Left ventricle myocardium inferior (tissue), 1 donor: ENCODE measurements at places on chromosomes 4 and X.

DNA sequence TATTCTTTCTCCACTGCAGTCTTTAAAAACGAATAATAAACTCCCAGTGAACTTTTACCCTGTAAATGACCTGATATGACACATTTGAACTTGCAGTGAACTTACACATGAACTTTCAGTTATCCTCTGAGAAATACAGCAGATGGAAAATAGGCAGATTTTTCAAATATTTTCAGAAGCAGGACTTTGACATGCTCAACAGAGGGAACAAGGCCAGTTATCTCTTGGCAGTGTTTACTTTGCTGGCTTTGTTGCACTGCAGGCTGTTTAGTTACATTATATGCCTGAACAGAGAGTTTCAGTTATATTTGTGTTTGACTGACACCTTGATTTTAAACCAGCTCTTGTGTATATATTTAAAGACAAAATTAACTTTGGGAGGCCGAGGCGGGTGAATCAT is 47.6 kb upstream of the FGG start:
- DNase-seq = no peak

DNA sequence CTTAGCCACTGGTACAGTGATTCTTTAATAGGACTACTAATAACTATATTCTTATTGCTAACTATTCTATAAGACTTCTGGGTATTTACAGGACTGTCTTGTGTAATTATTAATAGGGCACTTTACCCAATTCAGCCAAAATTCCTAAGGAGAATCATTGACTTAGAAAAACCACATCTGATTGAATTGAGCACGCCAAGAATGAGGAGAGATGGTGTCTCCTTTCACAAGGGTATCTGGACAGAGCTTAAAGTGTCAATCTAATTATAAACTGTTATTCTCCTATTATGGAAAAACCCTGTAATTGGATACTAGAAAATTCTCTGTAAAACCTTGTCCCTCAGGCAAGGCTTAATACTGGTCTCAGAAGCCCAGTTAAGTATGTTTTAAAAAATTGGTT is 111.1 kb upstream of the TLL1 start:
- no peak for DNase-seq

DNA sequence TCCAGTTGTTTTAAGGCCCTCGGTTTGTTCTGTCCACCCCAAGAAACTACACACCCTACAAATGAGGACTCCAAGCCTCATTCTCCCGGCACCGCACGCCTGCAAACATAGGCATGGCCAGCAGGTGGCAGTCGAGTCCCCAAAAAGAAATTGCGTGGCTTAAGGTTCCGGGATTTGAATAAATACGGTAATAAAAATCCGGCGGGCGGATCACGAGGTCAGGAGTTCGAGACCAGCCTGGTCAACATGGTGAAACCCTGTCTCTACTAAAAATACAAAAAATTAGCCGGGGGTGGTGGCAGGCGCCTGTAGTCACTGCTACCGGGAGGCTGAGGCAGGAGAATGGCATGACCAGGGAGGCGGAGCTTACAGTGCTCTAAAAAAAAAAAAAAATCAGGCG is 21.8 kb upstream of the CSF2RA start:
- DNase-seq = peak; percentile 74

GRCh38 chrX:3638280-3638873 is 75.1 kb downstream of the PRKX start:
- no peak for DNase-seq

- no peak for DNase-seq
Observed at GRCh38 chrX:136307471-136307870, 6.7 kb downstream of the ADGRG4 start.

DNA sequence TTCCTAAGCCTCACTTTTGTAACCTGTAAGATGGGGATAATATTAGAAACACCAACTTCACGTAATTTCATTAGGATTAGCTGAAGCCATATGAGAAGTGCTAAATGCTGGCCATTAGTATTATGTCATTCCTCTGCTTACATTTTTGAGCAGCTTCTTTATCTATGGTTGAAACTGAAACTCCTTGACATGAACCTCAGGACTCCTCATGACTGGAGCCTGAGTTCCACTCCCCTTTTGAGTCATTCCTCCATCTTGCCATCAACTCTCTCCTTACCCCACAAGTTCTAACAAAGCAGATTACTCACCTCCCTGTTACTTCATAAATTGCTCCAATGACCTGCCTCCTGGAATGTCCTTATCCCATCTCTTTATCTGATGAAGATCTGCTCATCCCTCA is 123.2 kb upstream of the KCNIP4 start:
- DNase-seq = no peak

GRCh38 chr4:133148690-133149363 is at the start of gene PCDH10:
Gene PCDH10 (plus strand): TSS chr4:133149294. CDS start chr4:133150141, 847 bp downstream.
- DNase-seq = peak; percentile 84

GRCh38 chrX:29965634-29966033 is 249.7 kb upstream of the MAGEB2 start:
- DNase-seq = no peak

GRCh38 chr4:87391576-87392054 is 627 bp upstream of the HSD17B11 start:
- no peak for DNase-seq

- DNase-seq = no peak
Observed at GRCh38 chrX:64230123-64230970, at the start of gene ASB12. Gene ASB12 (minus strand): TSS chrX:64230607. CDS start chrX:64225650, 4,957 bp downstream.

- no peak for DNase-seq
Observed at GRCh38 chr4:67608027-67608426, 49.5 kb downstream of the STAP1 start.

DNA sequence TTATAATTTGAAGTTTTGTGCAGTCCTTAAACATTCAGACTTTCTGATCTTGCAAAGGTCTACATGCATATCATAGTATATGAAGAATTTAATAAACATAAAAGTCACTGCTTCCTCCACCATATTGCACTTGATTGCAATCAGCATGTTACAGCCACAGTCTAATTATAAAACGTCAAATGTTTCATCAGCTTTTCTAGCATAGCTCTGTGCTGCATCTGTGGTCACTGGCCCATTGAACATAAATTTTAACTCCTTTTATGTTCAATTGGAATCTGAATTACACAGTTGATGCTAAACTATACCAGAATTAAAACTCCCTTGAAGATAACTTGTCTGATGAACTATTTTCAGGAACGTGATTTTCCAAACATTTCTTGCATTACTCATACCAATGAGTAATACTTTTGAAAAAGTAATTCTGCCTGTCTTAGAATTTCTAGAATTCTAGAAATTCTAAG is 329.1 kb downstream of the GALNTL6 start:
- DNase-seq = no peak

DNA sequence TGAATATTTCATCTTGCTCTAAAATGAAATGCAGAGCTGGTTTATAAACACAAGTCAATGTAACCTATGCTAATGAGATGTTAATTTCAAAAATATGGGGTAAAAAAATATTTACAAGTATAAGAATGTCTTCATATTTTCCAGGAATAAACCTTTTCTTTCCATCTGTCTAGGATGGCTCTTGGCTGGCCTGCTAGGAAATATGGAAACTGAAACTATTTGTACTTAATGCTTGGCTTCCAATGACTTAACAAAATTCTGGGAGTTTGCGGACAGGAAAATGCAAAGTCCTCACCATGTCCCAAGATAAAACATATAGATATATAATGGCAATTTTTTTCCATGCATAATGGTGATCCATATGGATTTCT is 168.1 kb downstream of the SCFD2 start:
- no peak for DNase-seq

GRCh38 chrX:7711167-7711566 is 131.8 kb upstream of the VCX start:
- DNase-seq = no peak

- DNase-seq = no peak
Observed at GRCh38 chrX:48046846-48047245, 24.6 kb downstream of the ZNF630 start.

DNA sequence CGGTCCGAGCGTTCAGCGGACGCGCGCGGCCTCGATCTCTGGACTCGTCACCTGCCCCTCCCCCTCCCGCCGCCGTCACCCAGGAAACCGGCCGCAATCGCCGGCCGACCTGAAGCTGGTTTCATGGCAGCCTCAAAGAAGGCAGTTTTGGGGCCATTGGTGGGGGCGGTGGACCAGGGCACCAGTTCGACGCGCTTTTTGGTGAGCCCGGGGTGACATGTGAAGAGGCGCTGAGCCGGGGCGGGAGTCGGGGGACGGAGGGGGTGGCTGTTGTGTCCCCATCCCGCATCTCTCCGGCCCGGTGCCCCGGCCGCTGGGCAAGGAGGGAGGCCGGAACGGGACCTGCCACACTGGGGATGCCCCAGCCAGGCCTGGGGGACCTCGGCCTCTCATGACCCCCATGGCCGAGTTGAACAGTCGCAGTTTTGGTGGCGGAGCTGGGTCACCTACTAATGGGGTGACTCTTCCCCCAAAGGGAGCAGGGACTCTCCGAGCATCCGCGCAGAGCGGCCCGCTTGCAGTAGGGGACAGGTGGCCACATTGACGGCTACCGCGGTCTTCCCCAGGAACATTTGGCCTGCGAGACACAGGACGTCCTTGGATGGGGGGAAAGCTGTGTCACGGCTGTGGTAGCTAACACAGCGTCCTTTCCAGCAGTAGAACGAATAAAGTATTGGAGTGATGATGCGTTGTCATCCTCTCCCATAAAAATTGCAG is at the start of gene GK:
Gene GK (plus strand): TSS at position 9 of the 717 bp plus-strand sequence. CDS start 115 bp downstream, at position 124.
- DNase-seq = peak; percentile 15

- DNase-seq = no peak
Observed at GRCh38 chrX:42109428-42109827, 186.1 kb upstream of the CASK start.

GRCh38 chrX:55342533-55343501 is 78.1 kb upstream of the PAGE3 start:
- DNase-seq = no peak

- no peak for DNase-seq
Observed at GRCh38 chr4:141826260-141826659, 189.9 kb downstream of the IL15 start.

DNA sequence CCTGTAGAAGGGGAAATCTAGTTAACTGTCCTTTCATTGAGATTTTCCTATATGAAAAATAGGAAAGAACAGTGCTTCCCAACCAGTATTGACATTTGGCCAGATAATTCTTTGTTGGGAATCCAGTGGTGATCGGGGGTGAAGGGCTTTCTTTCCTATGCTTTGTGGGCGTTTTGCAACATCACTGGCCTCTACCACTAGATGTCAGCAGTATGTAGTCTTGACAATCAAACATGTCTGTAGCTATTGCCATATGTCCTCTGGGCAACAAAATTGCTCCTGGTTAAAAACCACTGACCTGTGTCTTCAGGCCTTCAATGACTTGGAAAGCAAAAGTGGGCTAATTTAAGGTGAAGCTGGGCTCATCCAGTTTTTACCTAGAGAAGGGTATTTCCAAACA is 658.5 kb downstream of the DACH2 start:
- no peak for DNase-seq

DNA sequence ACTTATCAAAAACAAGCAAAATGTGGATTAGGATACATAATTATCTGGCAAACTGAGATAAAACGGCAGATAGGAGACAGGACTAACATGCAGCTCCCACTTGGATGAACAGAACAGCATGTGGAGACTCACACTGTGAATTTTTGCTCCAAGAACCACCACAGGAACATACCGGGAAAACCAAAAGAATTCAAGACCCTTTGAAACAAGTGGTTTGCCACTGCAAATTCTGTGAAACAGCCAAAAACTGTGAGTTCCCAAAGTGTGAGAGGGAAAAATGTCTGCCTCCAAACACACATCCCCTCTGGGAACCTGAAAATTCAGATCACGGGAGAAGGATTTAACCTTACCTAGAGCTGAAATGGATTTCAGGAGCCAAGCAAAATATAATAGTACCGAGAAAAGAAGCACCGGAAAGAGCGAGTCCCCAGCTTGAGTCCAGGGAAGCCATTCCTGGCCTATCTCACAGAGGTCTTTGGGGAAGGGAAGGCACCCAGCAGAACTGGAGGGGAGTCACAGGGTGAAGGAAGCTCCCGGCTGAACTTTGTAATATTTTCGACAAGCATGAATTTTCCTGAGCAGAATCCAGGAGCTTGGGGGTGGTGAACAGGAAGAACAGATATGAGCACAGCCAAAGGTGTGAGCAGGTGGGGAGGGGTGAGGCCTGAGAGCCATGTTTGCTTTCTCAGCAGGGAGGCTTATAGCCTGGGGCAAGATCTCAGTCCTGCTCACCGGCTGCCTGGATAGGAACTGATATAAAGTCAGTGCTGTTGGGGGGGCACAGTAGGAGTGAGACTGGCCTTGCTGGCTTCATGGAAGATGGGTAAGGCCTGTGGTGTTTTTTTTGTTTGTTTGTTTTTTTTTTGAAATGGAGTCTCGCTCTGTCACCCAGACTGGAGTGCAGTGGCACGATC is 23.9 kb downstream of the MANBA start:
- DNase-seq = no peak

DNA sequence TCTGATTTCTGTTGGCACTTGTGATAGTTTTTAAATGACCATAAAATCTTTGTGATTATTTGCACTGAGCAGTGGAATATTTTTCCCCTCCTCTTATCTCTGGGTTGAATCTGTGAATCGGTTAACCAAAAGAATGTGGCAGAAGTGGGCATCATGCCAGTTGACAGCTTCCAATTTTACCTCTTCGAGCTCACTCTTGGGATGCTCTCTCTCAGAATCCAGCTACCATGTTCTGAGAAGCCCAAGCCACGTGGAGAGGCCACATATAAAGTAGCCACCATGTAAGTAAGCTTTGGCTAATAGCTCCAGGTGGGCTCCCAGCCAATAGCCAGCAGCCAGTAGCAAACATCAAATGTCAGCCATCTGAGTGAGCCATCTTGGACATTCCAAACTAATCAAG is 12.9 kb upstream of the WDR19 start:
- DNase-seq = no peak

DNA sequence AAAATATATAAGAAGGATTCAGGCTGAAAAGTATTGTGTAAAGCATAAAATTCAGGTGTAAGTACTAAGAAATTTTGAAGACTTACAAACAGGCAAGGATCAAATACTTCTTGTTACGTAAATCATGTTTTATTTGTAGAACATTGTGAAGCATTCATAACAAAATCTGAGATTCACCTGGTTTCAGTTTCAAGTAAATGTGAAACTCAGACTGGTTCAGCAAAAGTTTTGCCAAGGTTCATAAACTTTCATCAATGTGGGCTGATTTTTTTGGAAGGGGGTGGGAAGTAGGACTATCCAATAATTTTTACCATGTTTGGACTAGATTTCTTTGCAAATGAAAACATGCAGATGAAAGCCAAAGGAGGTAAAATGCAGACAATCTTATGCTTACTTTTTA is 527.7 kb downstream of the ANKRD50 start:
- no peak for DNase-seq

GRCh38 chr4:177492022-177492421 is 49.8 kb upstream of the AGA start:
- no peak for DNase-seq

- no peak for DNase-seq
Observed at GRCh38 chr4:5452156-5452555, 256.2 kb downstream of the EVC2 start.

DNA sequence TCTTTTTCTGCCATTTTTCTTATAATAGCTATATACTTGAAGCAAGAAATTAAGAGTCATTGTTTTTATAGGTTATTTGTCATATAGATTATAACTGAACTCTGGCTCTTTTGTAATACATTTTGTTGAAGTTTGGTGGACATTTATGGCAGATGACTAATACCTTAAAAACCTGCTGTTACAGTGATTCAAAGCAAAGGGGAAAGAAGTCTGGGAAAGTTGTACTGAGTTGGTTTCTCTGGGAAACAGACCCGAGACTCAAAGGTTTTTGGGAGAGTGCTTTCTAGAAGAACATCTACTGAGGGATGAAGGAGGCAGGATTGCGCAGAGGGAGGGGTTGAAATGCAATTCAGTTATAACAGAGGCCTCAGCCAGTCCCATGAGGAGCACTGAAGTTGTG is 35.9 kb downstream of the NAP1L5 start:
- no peak for DNase-seq

- no peak for DNase-seq
Observed at GRCh38 chr4:66927937-66928336, 617.4 kb downstream of the CENPC start.
